ENCODE measurements at places on chromosomes 5 and 9. TPM values are rescaled to one million over a fixed set of nuclear protein-coding genes. Genes with fewer than 3 reads are reported as not detected.

Gene LAMC3
- not detected for polyA plus RNA-seq

Gene SLC34A3
- polyA plus RNA-seq: not detected

- H3K27ac ChIP-seq: no peak overlapping the region
- no peaks in the 10 kb centered on the region for H3K4me1 ChIP-seq
- no peaks in the 10 kb centered on the region for H3K36me3 ChIP-seq
- DNase-seq: peak; percentile 37
- H3K27me3 ChIP-seq: peaks cover 98% of the 10 kb centered on the region
Observed at GRCh38 chr9:37025071-37025822, 8.8 kb downstream of the PAX5 start.

DNA sequence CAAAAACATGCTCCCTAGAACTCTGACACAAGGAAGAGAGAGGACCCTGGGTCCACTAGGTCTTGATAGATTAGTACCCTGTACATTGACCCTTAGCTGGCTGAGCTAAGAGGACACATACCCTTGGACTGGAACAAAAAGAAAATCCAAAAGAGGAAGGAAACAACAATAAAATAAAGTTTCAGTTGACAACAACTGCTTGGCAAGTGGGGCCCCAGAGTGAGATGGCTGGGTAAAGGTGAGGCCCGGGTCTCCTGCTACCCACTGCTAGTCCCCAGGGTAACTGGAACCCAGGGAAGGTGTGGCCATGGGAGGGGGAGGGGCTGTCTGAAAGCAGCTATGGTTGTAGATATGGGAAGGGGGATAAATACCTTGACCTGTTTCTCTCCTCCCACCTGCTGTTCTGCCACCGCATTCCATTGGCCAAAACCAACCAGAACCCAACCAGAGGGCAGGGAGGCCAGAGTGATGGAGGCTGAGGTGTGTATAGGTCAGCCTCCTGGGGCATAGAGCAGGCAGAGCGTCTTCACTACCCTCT, 11.7 kb downstream of the TAL2 start:
- H3K4me3 ChIP-seq: no peak overlapping the region
- no peaks in the 10 kb centered on the region for H3K4me1 ChIP-seq
- H3K36me3 ChIP-seq: no peaks in the 10 kb centered on the region
- no peak overlapping the region for H3K27ac ChIP-seq
- H3K27me3 ChIP-seq: no peaks in the 10 kb centered on the region
- DNase-seq: no peak

GRCh38 chr5:3142261-3143027, 391.0 kb upstream of the IRX2 start:
- H3K27me3 ChIP-seq: no peaks in the 10 kb centered on the region
- no peak for DNase-seq
- H3K36me3 ChIP-seq: no peaks in the 10 kb centered on the region
- no peak overlapping the region for H3K4me3 ChIP-seq
